Omental fat pad (tissue), 4 donors: ENCODE measurements at places on chromosomes 16 and 17. TPM values are rescaled to one million over a fixed set of nuclear protein-coding genes. Genes with fewer than 3 reads are reported as not detected.

GRCh38 chr16:87939562-87940423 is 3.5 kb upstream of the CA5A start:
- DNase-seq, result no peak

DNA sequence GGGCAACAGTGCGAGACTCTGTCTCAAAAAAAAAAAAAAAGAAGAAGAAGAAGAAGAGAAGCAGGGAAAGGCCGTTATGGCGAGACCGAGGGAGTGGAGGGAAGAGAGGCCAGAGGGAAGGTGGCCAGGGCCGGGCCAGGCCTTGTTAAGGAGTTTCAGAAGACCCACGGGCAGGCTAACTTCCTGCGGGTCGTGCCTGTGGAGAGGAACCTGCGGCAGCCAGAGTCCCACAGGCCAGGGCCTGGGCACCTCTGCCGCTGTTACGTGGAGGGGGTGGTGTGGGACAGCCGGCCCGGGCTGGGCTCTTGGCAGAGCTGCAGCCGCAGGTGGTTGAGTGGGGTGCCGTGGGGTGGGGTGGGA is 5.4 kb downstream of the WDR81 start:
- no peak for DNase-seq

GRCh38 chr17:45639297-45639849 is 144.7 kb upstream of the CRHR1 start:
- DNase-seq, result no peak

DNA sequence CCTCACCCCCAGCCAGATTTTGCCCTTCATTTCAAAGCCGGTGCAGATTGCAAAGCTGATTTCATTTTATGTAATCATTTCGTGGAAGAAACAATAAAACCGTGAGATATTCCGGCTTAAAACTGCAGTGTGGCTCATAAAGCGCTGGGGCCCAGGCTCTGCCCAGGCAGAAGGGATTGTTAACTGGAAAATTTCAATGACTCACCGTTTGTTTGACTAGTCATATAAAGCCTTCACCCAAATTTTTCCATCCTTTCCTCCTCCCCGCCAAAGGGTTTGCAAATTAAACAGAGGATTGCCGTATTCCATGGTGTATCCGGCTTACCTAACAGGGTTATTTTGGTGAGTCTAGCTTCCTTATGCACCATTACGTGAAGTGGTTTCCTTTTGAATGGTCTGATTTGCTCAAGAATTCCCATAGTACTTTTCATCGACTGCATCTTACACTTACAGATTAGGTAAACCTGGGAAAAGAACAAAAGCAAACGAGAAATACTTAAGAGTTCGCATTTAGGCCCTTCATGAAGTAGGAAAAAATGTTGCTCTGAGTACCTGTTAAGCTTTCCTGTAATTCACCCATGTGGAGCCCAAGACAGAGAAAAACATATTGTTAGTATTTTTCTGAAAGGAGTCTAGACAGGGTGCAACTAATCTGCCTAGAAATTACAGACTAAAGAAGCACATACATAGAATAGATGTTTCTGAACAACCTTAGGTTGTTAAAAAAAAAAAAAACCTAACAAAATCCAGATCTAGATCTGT is 949 bp upstream of the GSPT1 start:
- no peak for DNase-seq

GRCh38 chr16:56063111-56063510 is 128.2 kb upstream of the GNAO1 start:
- no peak for DNase-seq

GRCh38 chr16:56277075-56277474 is 85.8 kb downstream of the GNAO1 start:
- DNase-seq, result no peak

GRCh38 chr16:81676883-81677737 is 102.0 kb upstream of the PLCG2 start:
- DNase-seq, result no peak

GRCh38 chr17:202501-202951 is 21.1 kb upstream of the DOC2B start:
- DNase-seq, result no peak

DNA sequence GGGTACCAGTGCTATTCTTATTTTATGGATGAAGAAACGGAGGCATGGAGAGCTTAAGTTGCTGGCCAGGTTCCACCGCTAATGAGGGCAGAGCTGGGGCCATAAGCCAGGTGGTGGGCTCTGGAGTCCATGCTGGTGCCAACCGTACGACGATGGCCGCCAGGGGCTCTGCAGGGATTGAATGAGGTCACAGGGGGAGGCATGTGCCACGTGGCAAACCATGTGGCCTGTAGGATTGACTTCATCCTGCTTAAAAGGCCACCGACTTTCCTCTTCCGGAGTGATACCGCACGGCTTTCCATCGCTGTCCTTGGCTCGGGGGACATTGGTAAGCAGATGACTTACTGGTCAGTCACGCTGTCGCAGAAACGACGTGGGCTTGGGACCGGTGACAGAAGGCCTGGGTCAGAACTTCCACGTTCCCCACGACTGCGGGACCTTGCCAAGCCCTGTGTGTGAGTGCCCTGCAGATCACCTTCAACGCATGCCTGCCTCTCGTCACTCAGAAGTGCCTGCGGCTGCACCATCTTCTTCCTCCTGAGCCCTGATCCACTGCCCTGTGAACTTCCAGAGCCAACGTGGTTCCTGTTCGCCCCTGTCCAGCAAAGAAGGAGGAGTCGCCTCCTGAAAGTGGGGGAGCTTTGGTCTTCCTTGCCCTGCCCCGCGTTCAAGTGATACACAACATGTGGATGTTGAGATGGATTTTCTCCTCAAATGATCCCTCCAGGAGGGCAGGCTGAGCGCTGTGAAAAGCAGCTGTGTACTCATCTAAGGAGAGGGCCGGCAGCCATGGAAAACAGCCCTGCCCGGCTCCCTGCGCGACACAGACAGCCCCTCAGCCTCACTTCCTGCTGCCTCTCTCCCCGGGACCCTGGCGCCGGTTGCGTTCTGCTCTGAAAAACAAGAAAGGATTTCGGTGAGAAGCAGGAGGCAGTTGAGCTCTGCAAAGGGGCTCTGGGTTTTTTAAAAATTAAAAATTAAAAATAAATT is 176.7 kb downstream of the C16orf95 start:
- DNase-seq, result no peak

DNA sequence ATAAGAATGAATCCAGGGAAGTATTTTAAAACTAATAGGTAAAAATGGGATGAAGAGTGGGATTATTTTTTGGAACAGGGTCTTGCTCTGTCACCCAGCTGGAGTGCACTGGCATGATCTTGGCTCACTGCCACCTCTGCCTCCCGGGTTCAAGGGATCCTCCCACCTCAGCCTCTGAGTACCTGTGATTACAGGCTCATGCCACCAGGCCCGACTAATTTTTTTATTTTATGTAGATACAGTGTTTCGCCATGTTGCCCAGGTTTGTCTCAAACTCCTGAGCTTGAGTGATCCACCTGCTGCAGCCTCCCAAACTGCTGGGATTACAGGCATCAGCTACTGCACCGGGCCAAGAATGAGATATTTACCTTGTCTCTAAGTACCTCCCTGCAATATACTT is 22.1 kb downstream of the NSMCE1 start:
- DNase-seq, result peak; percentile 18

DNA sequence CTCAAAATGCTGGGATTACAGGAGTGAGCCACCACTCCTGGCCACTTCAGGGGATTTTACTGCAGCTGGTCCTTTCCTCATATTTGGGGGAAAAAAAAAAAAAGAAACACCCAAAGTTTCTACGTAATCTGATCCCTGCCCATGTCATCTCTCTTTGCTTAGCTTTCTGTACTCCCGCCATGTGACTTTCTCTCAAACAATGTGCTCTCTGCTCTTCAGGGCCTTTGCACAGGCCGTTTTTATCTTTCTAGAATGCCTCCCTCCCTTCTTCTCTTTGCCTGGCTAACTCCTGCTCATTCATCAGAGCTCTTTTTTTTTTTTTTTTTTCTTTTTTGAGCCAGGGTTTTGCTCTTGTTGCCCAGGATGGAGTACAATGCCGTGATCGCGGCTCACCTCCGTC is 4.9 kb upstream of the HDAC5 start:
- DNase-seq, result no peak

- no peak for DNase-seq
Measured at GRCh38 chr17:12627781-12628451, 37.8 kb upstream of the MYOCD start.

The GP1BA gene
- not detected for total RNA-seq
